ENCODE measurements at places on chromosomes 3 and 15.

- DNase-seq: no peak
Observed at GRCh38 chr3:45124352-45124751, 21.8 kb downstream of the CDCP1 start.

DNA sequence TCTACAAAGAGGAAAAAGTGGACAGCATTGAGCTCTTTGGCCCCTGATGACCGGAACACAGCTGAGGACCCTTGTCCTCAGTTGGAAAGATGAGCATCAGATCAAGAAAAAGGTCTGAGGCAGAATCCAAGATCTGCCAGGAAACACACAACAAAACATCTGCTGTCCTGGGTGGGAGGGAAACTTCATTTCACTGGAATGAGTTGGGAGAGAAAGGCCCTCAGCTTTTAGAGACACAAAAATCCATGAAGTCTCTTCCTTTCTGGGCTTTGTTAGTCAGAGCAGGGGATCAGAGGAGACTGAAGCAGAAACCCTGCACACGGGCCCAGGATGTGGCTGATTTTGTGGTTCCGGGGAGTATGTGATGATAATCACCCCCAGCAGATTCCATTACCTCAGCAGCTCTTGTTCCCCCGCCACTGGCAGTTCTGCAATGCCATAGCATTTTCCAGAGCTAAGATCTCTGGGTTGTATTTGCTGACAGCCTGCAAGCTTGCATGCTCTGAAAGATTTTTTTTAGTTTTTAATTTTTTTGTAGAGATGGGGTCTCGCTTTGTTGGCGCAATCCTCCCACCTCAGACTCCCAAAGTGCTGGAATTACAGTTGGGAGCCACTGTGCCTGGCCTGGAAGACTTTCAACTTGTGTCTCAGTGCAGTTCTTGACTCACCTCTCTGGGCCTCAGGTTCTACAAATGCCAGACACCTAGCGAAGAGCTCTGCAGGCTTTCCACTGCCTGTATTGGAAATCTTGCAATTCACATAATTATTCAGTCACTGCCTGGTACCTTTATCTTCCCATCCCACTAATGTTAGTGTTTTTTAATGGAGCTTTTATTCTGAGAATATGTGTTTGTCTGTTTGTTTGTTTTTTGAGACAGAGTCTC, 5.8 kb upstream of the TATDN2 start:
- no peak for DNase-seq

- no peak for DNase-seq
Observed at GRCh38 chr3:58617338-58617761, 40.2 kb upstream of the FAM107A start.

- no peak for DNase-seq
Observed at GRCh38 chr3:141412936-141413354, 44.6 kb downstream of the ZBTB38 start.

DNA sequence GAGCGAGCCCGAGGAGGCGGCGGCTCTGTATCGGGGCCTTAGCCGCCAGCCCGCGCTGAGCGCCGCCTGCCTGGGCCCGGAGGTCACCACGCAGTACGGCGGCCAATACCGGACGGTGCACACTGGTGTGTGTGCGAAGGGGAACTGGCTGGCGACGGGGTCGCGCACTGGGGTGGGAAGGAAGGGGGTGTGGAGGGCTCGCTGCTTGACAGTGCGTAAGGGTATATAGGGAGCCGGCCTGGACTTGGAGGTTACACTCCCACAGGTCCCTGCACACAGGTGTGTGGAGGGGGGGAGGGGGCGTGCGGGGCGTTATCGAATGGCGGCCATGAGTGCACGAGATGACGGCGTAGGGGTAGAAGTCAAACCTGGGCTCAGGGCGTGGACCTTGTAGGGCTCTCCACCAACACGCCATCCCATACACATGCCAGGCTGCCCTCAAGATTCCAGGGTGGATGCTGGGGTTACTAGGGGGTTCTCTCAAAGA, 389 bp downstream of the APEH start:
- DNase-seq: no peak

GRCh38 chr15:69096196-69096595, 64.2 kb upstream of the GLCE start:
- no peak for DNase-seq

DNA sequence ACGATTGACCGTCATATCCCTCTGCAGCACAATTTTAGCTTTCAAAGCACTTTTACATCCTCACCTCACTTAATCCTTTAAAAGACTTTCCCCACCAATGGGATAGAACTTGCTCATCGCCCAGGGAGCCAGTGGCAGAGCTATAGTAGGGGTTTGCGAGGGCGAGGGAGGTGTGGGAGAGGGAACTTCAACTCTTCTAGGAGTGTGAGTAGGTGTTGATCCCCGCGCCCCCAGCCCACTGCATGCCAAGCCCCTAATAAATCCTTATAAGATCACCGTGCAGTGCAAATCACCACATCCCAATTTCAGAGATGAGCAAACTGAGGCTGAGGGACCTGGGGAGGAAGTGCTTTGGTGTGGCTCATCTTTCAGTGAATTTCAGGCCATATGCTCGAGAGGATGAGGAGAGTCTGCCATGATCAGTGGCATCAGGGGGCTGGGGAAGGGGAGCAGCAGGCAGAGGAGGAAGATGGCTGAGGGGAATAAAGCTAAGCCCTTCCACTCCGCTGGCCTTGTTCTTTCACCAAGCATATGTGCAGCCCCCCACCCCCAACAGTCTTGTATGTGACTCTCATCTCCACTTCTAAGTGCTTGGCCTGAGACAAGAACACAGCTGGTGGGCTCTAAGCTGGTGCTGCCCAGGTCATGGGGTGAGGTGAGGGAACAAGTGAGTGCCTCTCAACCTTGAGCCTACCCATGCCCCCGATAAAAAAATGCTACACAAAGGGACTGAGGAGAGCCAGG, 5.1 kb downstream of the INSYN1 start:
- no peak for DNase-seq

- no peak for DNase-seq
Observed at GRCh38 chr3:155989536-155989935, 119.1 kb downstream of the GMPS start.

DNA sequence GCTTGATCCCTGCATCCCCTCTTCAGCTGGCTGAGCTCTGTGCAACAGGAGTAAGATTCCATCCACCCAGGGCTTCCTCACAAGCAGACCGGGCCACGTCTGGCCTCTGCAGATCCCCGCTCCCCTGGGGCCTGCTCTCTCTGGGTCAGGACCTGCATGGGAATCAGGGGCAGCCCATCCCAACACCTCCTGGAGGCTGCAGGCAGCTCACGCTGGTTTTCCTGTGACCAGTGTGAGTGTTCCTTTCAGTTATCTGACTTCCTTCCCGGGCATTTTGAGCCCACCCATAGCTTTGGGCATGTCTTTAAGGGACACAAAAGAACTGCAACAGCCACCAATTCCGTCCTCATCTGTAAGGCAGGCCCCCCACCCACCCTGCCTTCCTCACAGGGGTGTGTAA, 16.3 kb downstream of the NUP210 start:
- no peak for DNase-seq

- DNase-seq: no peak
Observed at GRCh38 chr3:193367868-193368267, 10.7 kb downstream of the ATP13A5 start.

DNA sequence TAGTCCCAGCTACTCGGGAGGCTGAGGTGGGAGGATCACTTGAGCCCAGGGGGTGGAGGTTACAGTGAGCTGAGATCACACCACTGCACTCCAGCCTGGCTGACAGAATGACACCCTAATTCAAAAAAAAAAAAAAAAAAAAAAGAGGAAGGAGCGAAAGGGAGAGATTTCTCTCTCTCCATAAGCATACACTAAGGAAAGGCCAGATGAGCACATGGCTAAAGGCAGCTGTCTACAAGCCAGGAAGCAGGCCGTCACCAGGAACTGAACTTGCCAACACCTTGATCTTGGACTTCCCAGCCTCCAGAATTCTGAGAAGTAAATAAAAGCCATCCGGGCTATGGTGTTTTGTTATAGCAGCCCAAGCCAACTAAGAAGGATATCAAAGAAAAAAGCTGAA, 7.5 kb downstream of the SRGAP3 start:
- no peak for DNase-seq

DNA sequence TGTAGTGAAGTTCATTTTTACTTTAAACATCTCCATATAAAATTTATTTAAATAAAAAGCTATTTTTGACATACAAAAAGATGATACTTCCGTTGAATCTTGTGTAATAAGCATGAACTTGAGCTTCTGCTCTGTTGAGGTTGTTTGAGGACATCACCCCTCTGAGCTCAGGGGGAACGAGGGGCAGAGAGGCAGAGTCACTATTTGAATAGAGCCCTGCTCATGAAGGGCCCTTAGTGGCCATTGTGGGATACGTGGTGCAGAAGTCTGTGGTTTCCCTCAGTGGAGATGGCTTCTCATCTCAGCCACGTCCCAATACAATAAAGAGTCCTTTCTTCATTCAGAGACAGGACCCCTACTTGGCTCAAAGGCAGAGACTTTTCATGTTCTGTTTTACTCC, 10.6 kb downstream of the CEMIP start:
- no peak for DNase-seq

- peak; percentile 5 for DNase-seq
Observed at GRCh38 chr15:66151809-66152208, 101.7 kb downstream of the MEGF11 start.

DNA sequence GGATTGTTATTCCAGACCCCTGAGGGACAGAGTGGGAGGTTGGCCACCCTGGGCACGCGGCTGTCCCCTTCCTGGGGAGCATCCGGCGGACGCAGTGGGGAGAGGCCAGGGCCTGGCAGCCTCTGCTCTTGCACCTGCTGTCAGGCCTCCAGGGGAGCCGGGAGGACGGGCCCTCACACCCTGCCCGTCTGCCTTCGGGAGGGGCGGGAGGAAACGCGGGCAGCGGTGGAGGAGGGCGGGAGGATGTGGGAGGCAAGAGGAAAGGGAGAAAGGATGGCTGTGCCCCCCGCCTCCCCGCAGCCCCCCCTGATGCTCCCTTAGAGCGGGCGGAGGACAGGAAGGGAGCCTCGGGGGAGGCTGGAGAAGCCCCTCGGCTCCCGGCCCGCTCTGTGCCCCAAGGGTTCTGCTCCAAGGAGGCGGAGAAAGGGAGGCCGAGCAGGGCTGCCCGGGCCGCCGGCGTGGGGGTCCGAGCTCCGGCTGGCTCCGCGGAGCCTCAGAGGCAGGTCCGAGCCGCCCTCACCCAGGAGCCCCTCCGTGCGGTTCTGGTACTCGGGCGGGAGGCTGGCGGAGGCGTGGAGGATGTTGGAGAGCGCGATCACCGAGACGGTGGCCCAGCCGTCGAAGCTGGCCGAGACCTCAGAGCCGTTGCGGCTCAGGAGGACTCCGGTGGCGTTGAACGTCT, 40.9 kb downstream of the MUC20 start:
- DNase-seq: no peak

GRCh38 chr3:55380561-55380960, 106.5 kb downstream of the WNT5A start:
- no peak for DNase-seq

DNA sequence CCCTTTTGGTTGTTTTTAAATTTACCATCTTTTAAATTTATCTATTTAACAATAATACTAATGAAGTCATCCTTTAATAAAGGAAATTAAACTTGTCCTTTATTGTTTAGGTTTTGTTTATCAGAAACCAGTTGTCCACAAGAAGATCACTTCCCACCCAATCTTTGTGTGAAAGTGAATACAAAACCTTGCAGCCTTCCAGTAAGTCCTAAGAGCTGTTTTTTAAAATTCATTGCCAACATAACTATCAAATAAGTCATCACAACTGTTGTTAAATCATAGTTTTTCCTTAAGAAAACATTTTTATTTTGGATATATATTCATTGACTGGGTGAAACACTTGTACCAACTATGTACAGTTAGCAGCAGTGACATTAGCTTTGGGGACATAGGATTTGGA, 59.4 kb downstream of the CALML4 start:
- no peak for DNase-seq

DNA sequence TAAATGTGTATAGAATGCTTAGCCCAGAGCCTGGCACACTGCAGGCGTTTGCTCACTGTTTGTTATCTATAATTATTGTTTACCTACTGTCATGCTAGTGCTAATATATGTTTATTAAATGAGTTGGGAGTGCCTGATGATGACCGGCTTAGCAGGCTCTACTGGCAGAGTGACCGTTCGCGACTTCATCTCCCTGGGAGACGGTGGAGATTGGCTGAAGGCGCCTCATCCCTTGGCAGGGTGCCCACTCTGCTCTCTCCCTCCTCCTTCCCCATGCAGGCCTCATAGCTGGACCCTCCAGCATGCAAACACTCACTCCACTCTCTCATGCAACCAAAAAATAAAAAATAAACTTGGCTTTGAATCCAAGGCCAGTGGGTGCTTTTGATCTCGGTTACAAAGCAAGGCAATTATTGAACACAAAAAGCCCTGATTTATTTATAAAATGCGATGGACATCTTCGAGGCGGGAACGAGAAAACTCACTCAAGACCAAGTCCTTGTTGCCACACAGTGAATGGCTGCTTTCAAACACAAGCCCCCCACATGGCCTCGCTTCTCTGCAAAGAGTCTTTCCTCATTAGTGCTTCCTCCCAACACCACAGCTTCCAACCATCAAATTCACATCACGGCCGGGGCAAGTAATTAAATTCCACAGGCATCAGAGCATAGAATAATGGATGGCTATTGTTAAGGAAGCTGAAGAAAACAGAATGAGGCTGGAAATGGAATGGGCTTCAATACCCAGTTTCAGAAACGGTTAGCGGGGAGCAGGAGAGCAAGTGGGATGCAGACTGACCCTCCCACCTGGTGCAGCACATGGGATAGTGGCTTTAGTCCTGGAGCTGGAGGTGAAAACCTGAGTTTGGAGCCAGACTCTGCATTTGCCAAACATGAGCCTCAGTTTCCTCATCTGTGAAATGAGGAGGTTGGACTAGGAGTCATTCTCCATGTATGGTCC, 135.7 kb upstream of the RAD18 start:
- peak; percentile 69 for DNase-seq

GRCh38 chr3:46469680-46470357, 5.1 kb upstream of the LTF start:
- DNase-seq: no peak

DNA sequence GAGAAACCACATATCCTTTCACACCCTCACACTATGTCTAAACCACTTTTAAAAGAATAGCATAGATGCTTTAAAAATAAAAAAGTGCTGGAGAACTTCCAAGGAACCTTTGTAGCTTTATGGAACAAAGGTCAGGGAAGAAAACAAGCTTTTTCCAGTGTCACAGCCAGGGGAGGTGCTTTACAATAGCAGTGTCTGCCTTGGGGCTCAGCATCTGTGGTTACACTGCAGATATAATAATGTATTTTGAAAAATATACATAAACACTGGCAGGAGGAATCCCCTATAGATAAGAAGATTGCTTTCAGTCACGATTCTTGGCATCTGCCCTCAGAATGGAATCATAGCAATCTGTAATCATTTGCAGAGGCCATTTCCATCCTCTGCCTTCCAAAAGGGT, 362.4 kb upstream of the LRRC3B start:
- no peak for DNase-seq

DNA sequence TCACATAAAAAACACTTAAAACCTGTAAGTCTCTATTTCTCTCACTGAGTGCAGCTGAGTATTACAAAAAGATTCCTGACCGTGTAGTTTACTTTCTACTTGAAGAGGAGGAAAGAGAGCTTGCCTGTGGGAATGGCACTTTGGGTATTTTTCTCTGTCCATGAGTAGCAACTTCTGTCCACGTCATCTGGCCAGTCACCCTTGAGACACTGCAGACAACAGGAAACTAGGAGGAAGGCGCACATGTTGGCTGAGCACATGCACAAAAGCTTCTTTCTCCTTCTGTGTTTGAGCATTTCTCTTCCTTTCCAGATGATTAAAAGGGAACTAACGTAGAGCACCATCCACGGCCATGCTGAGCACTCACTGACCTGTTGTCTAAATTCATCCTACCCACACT, 19.7 kb downstream of the STARD5 start:
- DNase-seq: no peak

Data from NCI-H748 treated with DMSO at 0.1 percent for 48 hours (cell line).